ENCODE measurements at places on chromosomes 1 and 21.

DNA sequence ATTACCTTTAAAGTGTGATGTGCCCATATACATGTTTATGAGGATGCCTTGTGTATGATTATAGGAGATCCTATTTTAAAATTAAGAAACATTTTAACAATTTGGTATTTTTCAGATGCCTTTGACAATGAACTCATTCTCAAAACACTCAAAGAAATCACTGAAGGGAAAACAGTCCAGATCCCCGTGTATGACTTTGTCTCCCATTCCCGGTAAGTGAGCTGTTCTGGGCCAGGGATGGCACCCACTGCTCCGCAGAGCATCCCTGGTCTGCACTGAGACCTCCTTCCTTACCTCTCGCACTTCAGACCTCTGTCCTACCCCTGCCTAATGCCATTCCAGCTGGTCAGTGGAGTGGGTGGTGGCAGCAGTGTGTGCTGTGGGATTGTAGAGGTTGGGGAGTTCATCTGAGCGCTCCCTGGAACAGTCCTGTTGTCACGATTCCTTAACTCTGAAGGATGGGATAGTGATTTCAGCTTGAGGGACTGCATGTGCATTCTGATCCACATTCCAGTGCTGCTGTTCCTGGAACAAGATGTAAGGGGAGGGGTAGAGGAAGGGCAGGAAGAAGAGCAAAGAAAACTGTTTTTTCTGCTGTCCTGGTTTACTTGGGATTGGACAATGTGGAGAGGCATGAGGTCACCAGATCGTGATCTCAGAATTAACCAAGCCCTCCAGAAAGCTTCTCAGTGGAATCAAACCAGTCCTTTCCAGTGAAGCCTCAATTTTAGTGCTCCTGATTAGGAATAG is 63.9 kb downstream of the UCK2 start:
- no peak for DNase-seq

DNA sequence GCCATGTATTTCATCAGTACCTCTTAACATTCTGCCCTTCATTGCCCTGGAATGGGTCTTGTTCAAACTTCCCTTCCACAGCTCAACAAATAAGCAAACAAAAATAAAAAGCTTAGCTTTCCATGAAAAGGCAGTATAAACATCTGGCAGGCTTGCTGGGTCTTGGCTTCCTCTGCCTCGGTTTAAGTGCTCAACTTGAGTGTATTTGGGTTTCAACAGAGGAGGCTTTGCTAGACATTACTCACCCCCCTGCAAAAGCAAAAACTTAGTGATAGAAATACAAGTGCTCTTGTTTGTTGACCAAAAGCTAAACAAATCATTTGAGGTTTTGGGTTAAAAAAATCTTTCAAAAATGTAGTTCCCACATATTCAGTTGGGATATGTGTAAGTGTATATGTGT is 518.5 kb downstream of the PLPP3 start:
- DNase-seq = no peak

DNA sequence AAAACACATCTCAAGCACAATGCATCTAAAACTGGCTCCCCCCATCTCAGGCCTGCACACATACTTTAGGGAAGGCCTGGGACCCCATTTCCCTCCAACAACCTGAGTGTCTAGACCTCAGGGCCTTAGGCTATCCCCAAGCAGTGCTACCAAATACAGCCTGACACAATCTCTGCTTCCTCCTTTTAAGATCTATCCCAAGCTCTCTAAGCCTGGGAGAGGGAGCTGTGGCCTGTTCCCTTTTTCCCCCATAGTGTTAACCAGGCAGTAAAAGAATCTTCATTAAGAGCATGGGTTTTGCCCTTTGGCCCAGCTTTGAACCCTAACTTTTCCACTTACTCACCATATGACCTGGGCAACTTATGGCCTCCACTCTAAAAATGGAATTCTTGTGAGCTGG is 10.8 kb upstream of the COL8A2 start:
- no peak for DNase-seq

GRCh38 chr1:219676012-219676765 is 63.3 kb upstream of the ZC3H11B start:
- no peak for DNase-seq

DNA sequence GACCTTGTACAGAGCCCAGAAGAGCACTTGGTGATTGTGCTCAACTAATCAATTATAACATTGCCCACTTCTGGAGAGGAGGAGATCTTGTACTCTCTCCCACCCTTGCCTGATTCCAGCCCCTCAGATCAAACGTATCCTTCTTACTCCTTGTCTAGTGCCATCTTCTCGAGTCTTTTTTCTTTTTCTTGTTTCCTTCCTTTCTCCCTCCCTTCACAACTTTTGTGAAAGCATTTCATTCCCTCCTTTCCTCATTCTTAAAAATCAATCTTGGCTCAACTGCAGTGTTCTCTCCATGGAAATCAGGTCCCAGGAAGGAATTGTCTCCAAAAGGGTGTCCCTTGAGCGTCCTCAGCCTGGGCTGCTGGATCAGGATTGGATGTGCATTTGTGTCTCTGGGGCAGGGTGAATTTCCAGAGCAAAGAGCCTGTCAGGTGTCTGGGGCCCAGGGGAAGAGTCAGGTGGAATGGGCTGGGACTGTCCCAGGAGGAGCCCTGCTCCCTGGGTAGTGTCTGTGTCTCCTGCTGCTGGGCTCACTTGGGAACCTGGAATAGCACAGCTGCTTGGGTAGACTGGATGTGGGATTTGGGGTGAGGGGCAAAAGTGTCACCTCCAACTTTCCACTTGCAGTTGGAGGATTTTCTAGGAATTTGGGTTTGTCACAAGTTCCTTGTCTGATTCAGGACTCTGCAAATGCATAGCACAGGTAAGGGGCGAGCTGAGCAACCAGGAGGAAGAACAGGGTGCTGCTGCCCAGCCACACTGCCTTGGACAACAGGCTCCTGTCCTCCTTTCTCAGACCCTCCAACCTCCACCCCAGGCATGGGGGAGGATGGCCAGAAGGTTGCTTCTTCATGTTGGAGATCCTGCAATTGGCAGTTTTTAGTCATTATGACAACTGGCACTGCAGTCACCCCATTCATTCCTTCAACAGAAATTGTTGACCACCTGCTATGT is 3.3 kb downstream of the SOX13 start:
- no peak for DNase-seq

DNA sequence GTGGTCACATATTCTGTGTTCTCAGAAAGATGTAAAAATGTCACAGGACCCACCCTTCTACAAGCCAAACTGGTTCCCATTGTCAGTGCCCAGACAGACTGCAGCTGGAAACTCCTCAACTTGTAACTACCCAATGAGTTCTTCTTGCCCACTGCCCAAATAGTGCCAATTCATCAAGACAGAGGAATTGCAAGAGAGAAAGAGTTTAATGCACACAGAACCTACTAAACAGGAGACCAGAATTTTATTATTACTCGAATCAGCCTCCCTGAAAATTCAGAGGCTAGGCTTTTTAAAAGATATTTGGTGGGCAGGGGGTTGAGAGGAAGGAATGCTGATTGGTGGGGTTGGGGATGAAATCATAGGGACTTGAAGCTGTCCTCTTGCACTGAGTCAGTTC is 184.1 kb downstream of the URB2 start:
- DNase-seq = no peak

GRCh38 chr21:40886931-40887330 is 40.0 kb upstream of the DSCAM start:
- no peak for DNase-seq

DNA sequence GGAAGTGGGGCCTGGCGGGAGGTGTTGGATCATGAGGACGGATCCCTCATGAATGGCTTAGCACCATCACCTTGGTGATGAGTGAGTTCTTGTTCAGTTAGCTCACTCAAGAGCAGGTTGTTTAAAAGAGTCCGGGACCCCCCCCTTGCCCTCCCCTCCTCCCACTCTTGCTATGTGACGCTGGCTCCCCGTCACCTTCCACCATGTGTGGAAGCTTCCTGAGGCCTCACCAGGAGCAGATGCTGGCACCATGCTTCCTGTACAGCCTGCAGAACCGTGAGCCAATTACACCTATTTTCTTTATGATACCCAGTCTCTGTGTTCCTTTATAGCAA is 3.0 kb upstream of the SLC19A1 start:
- DNase-seq = no peak

DNA sequence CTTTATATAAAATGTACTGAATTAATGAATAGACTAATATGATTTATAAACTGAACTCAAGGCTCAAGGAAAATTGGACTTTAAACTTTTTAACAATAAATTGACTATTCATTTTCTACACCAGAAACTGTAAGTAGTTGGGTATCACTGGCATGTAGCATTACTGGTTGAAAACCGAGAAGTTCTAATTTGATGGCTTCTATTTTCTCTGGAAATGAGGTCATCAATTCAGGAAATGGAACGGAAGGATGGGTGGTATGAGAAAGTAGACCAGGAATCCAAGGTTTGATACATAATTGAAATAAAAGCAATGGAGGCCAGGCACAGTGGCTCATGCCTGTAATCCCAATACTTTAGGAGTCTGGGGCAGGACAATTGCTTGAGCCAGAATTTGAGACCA is 50.4 kb downstream of the RERE start:
- no peak for DNase-seq

GRCh38 chr1:110645821-110646735 is 28.7 kb downstream of the KCNA3 start:
- DNase-seq = no peak

- no peak for DNase-seq
Observed at GRCh38 chr1:219959540-219960203, 31.3 kb upstream of the SLC30A10 start.

DNA sequence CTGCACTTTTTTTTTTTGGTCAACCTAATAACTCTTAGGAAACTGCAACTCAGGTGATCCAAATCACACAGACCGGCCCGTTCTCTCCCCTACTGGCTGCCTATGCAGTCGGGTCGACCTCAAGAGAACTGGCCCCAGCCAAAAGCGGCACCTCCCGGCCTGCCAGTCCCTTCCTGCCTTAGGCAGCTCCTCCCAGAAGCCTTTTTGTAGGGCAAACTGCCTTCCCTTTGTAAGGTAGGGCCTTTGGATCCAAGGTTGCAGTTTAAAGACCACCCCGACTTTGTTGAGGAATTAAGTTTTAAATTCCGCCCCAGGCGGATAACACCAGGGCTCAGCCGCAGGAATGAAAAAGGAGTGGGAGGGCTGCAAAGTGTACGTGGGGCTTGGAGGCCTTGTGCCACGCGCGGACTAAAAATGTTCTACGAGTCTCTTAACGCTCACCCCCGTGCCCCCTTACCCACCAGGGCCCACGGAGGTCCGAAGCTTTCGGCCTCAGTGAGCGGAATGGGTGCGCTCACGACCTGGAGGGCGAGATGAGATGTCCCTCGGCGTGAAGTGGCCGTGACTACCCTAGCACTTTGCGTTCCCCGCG is 642 bp upstream of the ST3GAL3 start:
- DNase-seq = peak; percentile 17

GRCh38 chr1:208374391-208374941 is 130.3 kb upstream of the PLXNA2 start:
- DNase-seq = peak; percentile 44

DNA sequence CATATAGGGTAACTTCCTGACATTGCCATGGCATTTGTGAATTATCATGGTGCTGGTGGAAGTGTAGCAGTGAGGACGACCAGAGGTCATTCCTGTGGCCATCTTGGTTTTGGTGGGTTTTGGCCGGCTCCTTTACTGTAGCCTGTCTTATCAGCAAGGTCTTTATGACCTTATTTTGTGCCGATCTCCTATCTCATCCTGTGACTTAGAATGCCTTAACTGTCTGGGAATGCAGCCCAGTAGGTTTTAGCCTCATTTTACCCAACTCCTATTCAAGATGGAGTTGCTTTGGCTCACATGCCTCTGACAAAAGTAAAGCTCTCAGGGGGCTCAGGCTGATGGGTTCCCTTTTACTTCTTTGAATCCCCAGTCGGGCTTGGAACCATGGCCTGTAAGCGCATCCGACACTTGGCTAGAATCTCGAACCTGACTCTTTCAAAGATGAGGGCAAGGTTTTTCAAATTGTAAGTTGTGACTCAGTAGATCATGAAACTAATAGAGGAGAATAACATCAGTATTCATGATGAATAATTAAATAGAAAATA is 85.0 kb downstream of the GALNT2 start:
- DNase-seq = no peak

GRCh38 chr1:85277802-85278201 is 1.4 kb upstream of the BCL10 start:
- DNase-seq = no peak

GRCh38 chr1:115976921-115977498 is 697 bp downstream of the SLC22A15 start:
- DNase-seq = no peak

- no peak for DNase-seq
Observed at GRCh38 chr1:198108636-198109370, 48.0 kb upstream of the NEK7 start.

- no peak for DNase-seq
Observed at GRCh38 chr1:92444351-92444750, 42.4 kb downstream of the GFI1 start.

- no peak for DNase-seq
Observed at GRCh38 chr1:201904579-201904978, 15.9 kb downstream of the SHISA4 start.

- no peak for DNase-seq
Observed at GRCh38 chr1:229111703-229112319, 159.1 kb upstream of the RAB4A start.
